ENCODE measurements at places on chromosomes 12 and 14.

DNA sequence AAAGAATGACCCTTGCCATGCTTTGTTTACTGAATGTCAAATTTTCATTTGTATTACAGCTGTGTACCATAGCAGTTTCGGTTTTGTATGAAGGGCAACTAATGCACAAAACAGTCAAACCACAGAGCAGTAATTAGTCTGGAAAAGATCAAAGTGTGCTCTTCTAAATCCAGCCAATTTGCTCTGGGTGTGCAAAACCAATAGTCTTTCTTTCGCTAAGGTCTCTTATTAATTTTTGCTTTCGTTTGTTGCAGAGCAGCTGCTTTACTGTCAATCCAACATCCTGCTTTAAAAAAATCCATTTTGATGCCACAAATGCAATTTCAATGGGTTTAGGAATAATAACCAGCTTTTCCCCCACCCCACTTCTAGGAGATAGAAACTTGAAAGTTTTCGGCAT, 114.2 kb downstream of the BRMS1L start:
- DNase-seq, result no peak

DNA sequence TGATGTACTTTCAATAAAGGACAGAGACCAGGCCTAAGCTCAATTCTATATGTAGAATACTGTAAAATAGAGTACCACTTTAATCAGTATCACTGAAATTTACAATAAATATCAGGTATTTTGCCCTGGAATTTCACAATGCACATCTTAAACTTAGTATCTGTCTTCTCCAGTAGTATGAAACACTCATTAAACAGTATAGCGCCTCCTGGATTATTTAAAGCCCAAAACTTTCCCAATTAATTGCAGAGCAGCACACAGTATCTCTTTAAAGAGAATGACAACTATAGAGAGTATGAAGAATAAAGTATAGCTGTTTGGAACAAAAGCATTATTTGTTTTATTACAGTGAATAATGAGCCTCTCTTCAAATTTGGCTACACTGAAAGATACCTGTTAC, 80.2 kb downstream of the BHLHE41 start:
- DNase-seq, result no peak

GRCh38 chr12:53324113-53324778, 2.8 kb upstream of the AAAS start:
- peak; percentile 76 for DNase-seq

DNA sequence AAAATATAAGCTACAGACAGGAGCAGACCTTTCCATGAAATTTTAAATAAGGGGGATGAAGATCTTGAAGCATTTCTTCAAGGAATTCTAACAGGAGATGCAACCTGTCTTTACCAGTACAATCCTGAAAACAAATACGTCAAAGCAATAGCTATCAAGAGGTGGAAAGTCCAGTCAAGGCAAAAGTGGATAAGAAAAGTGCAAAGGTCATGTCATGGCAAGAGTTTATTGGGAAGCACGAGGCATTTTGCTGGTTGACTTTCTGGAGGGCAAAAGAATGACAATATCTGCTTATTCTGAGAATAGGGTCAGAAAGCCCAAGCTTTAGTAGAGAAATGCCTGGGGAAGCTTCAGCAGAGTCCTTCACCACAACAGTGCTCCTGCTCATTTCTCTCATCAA, 34.3 kb upstream of the PRB4 start:
- DNase-seq, result no peak

DNA sequence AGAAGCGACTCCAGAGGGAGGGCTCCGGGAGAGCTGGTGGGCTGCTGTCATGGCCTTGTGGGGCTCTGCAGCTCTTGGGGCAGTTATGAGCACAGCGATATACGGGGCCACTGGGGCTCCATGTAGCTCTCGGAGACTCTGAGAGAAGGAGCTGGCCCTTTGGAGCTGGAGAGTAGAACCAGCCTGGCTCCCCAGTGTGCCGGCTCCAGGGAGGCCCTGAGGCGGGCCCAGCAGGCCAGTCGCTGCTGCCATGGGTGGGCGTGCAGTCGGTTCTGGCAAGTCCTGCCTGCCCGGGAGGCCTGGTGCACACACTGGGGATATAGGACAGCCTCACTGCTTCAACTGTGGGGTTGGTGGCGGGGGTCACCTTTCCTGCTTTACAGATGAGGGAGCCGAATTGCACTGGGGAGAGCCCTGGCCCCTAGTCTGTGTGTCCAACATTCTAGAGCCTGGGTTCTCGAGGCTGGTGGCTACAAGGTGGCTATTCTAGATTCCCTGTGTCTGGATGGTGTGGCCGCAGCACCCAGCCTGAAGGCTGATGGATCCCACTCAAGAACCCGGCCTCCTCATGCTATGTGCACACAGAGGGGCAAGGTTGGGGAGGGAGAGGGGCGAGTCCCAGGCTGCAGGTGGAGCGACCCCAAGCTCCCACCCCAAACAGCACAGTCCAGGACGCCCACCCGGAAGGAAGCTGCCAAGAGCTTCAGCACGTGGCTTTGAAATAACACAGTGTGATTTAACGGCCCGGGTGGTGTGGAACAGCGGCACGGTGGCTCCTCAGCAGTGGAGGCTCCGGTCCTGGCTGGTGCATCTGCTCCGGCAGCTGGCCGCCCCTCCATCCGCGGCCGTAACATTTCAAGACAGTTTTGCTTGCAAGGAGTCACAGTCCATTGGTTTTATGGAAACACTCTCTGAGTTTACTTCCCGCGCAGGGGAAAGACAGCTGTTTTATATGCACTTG, 188.3 kb upstream of the C14orf180 start:
- DNase-seq, result no peak

- no peak for DNase-seq
Measured at GRCh38 chr12:87802721-87803011, 226.5 kb downstream of the C12orf50 start.

DNA sequence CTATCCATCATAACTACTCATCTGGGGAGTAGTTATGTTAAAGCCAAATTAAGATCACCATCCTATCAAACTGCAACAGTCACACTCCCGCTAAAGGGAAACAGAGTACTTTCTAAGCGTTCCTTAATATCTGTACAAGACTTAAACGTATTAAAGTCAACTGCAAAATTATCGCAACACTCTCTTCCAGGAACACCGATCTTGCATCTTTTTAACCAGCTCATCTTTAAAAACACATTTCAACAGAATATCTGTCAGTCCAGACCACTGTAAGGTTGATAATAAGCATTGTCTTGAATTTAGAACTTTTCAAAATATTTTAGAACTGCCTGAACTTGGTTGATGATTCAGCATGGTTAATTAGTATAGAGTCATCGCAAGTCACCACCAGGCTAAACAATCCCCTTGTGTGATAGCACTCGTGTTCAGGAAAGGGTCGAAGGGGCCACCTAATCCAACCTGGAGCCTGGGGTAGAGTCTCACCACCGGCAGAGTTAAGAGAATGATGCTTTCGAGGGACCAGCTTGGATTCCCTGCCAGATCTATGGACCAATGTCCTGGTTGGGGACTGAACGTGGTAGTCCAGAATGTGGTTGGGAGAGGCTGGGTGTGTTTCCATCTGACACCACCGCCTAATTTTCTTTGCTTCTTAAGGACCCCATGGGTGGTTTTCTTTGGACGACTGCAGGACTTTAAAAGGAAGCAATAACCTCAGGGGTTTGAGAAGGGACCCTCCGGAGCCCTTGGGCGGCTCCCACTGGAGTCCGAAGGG, 890 bp downstream of the SPTLC2 start:
- DNase-seq, result no peak

DNA sequence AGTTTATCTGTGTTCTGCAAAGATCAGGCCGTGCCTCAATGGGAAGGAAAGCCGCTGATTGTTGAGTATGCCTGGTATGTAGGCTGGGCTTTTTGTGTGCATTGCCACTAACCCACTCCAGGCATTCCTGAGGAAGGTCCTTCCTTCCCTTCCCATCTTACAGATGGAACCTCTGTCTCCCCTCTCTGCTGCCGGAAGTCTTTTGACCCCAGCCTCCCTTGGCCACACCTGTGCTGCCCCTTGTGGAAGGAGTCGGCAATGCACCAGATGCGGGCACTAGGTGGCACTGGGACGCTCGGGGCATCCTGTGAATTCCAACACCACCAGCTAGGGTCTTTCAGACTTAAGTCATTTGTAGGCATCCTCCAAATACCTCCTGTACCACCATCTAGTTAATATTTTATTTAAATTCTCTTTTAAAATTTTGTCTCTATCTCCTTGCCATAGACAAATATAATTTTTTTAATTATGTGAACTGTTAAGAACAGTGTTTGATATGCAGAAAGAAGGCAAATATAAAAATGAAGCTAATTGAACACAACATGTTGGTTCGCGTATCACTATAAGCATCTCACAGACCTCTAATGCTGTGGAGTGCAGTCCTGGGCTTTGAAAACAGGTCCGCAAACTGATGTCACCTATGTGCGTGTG, 99.6 kb downstream of the RIN3 start:
- DNase-seq, result peak; percentile 62

- DNase-seq, result no peak
Measured at GRCh38 chr12:55336002-55336401, 5.5 kb downstream of the OR6C3 start.

DNA sequence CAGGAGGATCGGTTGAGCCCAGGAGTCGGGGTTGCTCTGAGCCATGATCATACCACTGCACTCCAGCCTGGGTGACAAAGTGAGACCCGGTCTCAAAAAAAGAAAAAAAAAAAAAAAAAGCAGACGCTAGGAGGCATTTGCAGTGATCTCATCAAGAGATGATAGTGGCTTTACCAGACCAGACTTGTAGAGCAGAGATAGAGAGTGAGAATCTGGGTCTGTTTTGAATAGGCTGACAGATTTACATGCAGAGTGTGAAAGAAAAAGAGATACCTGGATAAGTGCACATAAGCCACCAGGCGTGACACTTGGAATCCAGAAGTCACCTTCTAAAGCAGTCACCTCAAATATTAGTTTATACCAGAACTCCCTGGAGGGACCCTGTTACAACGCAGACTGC, 21.1 kb upstream of the FLRT2 start:
- DNase-seq, result no peak

DNA sequence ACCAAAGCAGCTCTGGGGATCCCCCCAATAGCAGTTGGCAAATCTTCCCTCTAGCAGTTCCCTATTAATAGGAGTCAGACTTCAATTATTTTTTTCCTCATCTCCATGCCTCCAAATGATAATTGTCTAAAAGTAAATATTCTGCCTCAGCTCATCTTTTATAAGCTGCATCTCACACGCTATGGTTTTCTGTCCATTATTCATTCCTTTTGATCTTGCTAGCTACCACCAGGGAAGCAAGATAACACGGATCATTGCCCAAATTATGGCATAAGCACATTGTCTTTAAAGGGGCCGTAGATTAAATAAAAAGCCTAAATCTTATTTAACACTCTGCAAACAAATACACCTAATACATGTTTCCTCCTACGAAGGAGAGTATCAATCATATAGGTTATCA, 670.8 kb upstream of the FLRT2 start:
- DNase-seq, result no peak

- DNase-seq, result no peak
Measured at GRCh38 chr12:44465139-44465538, 411.0 kb downstream of the NELL2 start.

- DNase-seq, result no peak
Measured at GRCh38 chr14:81341781-81342180, 58.3 kb downstream of the STON2 start.

GRCh38 chr14:100440207-100440631, 117.1 kb downstream of the SLC25A47 start:
- peak; percentile 63 for DNase-seq

- no peak for DNase-seq
Measured at GRCh38 chr14:52059649-52060048, 9.2 kb downstream of the NID2 start.
